ENCODE measurements at places on chromosomes 16 and 17.

DNA sequence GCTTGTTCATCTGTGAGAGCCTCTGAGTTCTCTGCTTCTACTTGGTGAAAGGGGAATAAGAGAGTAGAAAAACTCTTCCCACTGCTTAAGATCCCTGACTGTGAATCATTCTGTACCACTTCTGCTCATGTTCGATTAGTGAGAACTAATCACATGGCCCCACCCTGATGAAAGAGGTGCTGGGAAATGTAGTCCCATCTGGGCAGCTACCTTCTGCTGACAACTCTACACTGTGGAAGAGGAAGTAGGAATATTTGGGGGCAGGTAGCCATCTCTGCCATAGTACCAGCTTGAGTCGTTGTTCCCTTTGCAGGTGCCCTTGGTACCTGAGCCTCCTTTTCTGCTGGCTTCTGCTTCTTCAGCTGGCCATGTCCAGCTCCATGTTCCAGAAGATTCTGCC is 29.9 kb downstream of the NKD1 start:
- no peak for DNase-seq

- no peak for DNase-seq
Observed at GRCh38 chr16:82865412-82865811, 238.6 kb downstream of the CDH13 start.

- no peak for DNase-seq
Observed at GRCh38 chr16:1769402-1770300, 1.7 kb downstream of the NME3 start.

DNA sequence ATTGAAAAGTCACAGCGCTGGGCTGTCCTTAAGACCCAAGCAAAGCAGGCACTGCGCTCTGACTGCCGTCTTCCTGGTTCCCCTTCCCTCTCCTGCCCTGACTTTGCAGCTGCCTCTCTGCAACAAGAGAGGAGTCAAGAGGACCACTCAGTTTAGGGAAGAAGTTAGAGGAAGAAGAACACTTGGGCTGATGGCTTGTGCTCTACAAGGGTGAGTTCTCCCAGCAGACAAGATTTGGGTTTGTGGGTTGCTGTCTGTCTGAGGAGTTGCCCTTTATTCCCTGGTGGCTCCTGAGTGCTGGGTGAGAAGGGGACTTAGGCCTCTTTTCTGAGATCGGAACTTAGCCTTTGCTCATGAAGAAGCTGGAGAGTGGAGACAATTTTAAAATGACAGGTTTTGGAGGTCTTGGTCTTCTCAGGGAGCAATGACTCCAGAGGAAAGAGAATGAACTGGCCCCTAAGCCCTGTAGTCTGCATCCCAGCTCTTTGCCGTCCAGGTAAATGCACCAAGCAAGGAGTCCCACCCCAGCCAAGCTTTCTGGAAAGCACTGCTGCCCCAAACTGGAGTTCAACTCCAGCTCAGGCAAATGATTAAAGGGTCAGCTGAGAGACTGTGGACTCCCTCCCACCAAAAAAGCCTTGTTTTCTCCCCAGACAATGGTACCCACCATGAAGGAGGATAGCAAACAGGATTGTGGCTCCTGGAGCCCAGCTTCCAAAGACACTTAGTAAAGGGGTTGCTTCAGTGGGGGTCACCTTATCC is 2.7 kb upstream of the HOXB9 start:
- no peak for DNase-seq

DNA sequence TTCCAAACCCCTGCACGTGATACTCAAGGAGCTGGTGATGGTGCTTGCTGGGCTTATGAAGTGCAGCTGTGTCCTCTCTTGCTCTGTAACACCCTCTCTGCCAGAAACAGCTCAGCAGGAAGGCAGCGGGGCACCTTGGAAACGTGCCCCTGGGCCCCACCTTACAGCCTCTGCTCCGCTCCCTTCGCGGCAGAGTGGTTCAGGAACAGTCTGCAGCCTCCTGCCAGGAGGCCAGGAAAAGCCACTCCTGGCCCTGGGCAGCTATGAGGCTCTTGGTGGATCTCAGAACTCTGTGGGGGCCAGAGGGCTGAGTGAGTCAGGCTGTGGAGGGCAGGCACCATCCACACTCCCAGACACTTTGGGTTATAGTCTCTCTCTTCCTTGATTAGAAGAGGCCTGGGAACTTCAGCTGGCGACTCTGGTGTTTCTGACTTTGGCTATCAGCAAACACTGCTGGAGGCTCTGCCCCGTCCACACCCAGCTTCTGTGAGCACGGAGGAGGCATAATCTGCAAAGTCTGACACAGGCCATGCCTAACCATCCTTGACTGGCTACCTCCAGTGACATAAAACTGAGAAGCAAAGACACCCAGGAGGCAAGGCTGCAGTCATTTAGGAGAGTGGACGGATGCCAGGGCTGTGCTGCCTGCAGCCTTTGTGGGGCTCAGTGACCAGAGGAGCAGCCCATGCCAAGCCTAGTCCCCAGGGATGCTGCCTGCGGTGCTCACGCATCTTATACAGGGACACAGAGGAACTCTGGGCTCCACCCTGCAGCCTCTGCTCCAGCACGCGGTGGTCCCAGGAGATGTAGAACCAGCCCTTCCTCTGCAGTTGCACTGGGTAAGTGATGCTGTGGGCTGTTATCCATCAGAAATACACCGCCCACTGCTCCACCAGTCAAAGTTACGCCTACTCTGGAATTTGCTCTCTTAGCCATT is 65.3 kb downstream of the METRNL start:
- DNase-seq, result no peak

GRCh38 chr16:9151074-9151473 is 59.6 kb downstream of the HAPSTR1 start:
- no peak for DNase-seq

All from stimulated activated CD8-positive, alpha-beta memory T cell treated with anti-CD3 and anti-CD28 coated beads, Interleukin-2, amount 100 ng/mL, for 48 hours (primary cell).